Kidney epithelial cell (primary cell): ENCODE measurements at places on chromosomes 6 and 20. TPM values are rescaled to one million over a fixed set of nuclear protein-coding genes. Genes with fewer than 3 reads are reported as not detected.
A peak's percentile ranks its signal among the peaks of the same experiment; 100 is the strongest.

CCN5 gene
- total RNA-seq = not detected in 2 replicates

DNA sequence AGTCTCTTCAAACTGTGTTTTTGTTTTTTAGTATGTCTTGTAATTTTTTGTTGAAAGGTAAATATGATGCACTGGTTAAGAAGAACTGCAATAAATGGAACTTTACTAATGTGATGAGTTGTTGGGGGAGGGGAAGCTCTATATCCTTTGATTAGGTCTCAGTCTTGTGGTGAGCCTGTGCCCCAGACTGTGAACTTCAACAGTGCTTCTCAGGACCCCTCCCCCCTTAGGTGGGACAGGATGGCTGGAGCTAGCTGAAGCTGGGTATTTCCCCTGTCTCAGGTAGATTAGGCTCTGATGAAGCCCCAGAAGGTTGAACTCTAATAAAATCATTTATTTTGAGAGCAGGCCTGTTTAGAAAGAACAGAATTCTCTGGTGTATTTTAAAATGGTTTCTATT, 31.4 kb upstream of the TASP1 start:
- no peak for DNase-seq

DNA sequence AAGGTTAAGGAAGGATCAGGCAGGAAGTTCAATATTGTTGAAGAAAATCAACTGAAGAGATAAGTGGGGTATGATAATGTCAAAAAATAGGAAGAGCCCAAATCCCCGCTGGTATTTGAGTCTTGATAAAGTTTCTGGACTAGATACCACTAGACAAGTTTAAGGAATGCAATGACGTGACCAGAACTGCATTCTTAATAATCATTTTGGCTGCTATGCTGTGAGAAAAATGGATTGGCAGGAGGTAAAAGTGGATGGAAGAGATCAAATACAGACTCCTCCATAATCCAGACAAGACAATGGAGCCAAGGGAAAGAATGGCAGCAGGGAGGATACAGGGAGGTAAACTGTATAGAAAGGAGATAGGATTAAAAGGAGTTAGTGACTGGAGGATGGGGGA, 128.2 kb downstream of the COL12A1 start:
- DNase-seq = no peak

DNA sequence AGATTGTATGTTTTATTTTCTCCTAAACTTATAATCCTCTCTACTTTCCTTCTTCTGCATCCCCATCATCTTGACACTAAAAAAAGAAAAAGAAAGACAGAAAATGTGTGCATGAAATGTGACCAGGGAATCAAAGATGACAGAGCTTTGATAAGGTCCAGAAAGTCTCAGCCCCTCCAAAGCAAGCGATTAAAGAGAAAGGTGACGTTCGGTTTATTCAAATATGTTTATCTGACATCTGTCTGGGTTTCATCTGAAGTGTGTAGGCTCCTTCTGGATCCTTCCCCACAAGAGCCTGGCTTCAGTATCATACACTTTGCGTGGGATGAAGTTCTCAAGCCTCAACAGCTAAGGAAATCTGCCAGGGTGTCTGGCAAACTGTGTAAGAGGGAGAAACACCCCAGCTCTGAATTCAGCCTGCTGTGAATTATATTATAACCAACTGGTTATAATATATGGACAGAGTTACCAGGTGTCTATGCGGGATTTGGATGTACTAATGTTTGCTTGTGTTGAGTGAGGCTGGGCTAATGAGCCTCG, 263.0 kb downstream of the ZNF217 start:
- DNase-seq = no peak

DNA sequence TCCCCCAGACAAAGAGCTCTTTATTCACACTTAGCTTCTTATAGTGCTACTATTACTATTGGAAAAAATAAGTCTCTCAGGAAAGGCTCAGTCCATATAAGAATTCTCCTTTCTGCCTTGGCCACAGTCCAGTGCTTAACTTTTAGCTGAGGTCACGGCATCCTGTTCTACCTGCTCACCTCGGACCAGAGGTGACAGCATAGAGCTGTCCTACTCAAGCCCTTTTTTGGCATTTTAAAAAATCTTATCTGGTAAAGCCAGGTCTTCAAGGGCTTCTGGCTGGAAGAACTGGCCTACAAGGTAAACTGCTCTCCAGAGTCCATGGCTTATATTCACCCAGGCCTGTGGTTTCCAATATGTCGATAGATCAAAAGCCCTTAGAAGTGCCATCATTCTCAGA, 109.7 kb downstream of the RCAN2 start:
- DNase-seq = no peak

DNA sequence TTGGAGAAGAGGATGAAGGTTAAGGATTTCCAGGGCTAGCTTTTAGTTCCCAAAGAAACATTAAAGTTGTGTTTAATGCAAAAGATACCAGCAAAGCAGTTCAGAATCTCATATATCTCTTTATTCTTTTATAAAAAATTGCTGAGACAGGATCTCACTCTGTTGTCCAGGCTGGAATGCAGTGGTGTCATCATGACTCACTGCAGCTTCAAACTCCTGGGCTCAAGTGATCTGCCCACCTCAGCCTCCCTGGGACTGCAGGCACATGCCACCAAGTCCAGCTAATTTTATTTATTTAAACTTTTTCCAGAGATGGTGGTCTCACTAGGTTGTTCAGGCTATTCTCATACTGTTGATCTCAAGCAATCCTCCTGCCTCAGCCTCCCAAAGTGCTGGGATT, 41.1 kb upstream of the CAP2 start:
- DNase-seq = no peak

GRCh38 chr6:42295181-42295580, 77.5 kb upstream of the MRPS10 start:
- DNase-seq = no peak

- no peak for DNase-seq
Observed at GRCh38 chr6:84050408-84050807, 16.8 kb downstream of the MRAP2 start.

- no peak for DNase-seq
Observed at GRCh38 chr20:63536241-63536977, 767 bp downstream of the PTK6 start.

- no peak for DNase-seq
Observed at GRCh38 chr6:18185624-18186023, 30.4 kb downstream of the KDM1B start.

GRCh38 chr20:44247131-44247571, at the start of gene GDAP1L1:
Gene GDAP1L1, plus strand, starts transcription at chr20:44247308. Its CDS starts 27 bp downstream, at chr20:44247335.
- DNase-seq = no peak

SLC25A27 gene
- 0.68 and 6.9 TPM in 2 replicates for total RNA-seq

DNA sequence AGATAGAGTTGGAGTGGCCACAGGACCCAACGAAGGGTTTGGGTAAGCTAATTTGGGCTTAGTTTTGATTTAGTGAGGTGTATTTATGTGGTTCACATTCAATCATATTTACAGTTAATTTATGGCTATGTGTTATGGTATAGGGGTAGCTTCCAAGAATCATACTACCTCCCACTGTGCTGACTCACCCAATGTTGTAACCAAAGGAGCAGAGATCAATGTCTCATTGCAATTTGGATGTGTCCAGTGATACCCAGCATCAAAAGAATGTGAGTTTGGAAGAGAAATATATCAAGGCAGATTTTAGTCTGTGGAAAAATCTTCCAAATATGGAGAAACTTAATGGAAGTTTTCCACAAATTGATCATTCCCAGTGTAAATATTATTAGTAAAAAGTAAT, 25.3 kb upstream of the SMIM8 start:
- DNase-seq = no peak

- no peak for DNase-seq
Observed at GRCh38 chr6:17281497-17282481, 628 bp downstream of the RBM24 start.

RAB5IF gene
- total RNA-seq = 123 and 162 TPM in 2 replicates

- DNase-seq = no peak
Observed at GRCh38 chr20:41424546-41424945, 57.9 kb upstream of the EMILIN3 start.

CARMIL1 gene
- 14.7 and 19.0 TPM in 2 replicates for total RNA-seq

GRCh38 chr20:59223182-59223601, 59.6 kb downstream of the ZNF831 start:
- no peak for DNase-seq

SUPT3H gene
- 18.3 and 25.1 TPM in 2 replicates for total RNA-seq

CST4 gene
- not detected in 2 replicates for total RNA-seq

DNA sequence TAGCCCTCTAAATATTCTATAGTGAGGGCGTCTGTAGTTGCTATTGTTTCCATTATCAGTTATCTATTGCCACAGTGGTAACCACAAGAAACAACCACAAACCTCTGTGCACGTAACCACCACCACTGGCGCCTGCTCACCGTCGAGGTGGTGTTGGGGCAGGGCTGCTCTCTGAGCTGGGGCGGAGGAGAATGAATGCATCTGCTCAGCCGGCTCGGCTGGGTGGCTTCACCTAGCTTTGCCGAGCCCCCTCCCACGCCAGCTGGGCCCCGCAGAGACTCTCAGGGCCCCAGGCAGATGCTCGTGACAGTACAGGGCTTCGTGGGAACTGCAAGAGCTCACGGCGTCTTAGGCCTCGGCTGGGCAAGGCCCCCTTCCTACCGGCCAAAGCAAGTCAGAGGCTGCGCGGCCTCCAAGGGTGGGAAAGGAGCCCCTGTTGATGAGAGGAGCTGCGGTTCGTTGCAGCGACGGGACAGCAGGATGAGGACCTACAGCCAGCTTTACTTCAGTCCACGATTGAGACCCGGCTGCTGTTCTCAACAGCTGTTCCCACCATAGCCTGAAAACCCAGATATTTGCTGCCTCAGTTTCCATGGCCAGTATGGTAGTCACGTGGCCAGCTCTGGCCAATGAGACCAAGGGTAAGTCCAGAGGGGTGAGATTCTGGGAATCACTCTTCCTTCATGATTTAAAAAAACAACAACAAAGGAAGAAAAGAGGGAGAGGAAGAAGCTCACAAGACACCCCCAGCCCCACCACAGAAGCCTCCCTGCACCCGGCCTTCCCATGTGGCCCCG, 120.2 kb upstream of the AFDN start:
- DNase-seq = no peak

DNA sequence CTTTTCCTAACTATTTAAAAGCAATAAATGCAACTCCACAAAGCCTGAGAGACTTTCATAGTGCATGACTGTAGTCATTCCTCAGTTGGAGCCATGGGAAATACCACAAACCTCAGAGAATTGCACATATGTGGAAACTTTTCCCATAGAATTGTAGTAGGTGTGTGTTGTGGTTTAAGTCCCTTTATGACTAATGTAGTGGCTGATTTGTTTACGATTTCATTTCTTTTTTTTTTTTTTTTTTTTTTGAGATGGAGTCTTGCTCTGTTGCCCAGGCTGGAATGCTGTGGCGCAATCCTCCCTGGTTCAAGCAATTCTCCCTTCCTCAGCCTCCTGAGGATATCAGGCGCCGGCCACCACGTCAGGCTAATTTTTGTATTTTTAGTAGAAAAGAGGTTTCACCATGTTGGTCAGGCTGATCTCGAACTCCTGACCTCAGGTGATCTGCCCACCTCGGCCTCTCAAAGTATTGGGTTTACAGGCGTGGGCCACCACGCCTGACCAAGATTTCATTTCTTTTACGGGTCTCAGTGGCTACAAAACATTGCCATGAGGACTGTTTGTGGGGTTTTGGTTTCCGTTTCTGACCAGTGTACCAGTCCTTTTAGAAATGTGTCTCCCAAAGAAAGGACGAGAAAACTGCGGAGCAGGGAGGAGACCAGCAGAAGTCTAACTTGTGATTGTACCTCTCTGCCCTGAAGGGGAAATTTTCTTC, 212.1 kb upstream of the MARCKS start:
- DNase-seq = peak; percentile 88

DNA sequence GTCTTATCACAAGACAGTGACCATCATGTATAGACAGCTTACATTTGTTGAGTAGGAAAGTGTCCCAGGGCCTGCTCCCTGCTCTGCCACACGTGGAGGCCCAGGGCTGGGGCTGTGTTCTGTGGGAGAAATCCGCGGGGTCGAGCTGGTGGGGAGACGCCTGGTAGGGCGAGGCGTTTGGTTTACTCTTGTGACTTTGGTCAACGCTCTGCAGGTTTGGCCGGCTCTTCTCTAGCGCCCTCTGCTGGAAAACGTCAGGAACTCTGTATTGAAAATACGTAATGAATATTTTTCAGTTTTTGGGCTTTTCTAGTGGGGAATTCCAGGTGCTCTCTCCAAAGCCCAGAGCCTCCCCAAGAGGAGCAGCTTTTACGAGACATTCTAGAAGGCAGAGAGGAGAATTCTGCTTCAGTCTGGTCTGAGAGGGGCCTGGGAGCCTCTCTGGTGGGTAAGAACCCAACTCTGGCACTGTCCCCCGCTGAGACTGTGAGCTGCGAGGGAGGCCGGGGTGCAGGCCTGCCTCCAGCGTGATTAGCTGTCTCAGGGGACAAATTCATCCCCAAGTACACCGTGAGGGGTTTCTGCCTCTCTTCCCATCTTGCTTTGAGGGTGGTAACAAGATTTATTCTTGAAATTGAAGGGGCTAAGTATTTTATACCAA, 112.6 kb upstream of the RALGAPA2 start:
- DNase-seq = no peak

TGM3 gene
- total RNA-seq = not detected in 2 replicates

SNPH gene
- 7.1 and 8.3 TPM in 2 replicates for total RNA-seq
